KG1 (cell line): ENCODE measurements at places on chromosomes 3 and 15.
A peak's percentile ranks its signal among the peaks of the same experiment; 100 is the strongest.

DNA sequence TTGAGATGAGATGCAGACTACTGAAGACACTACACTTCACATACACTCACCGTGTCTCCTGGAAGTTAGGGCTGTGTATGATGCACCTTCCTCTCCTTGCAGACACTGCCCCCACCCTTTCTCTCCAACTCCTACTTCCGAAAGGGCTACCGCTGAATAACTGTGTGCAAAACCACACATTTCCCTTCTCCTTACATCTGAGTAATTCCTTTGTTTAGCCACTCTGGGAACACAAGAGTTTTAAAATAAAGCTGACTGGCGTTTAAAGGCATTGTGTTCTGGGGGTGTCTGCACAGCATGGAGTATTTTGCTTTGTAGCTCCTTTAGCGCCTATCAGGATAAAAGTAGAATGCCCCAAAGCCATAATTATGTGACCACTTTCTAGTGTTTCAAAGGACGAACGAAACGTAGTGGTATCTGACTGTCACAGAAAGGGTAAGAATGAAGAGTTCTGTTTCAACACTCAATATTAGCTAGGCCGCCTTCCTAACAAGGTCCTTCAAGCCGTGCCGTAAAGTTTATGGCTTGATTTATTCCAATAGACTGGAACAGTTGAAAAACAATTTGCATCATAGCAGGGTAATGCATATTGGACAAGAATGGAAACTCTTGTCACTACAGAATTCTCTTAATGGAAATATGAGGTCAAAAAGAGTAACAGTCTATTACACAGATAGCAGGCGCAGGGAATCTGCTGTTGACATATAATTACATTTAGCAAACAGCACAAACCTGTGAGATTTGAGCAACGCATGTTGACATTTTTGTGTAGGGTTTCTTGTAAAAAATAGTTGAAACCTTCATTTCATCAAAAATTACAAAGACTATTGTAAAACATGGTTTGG, 619.9 kb downstream of the FOXP1 start:
- no peak for DNase-seq

DNA sequence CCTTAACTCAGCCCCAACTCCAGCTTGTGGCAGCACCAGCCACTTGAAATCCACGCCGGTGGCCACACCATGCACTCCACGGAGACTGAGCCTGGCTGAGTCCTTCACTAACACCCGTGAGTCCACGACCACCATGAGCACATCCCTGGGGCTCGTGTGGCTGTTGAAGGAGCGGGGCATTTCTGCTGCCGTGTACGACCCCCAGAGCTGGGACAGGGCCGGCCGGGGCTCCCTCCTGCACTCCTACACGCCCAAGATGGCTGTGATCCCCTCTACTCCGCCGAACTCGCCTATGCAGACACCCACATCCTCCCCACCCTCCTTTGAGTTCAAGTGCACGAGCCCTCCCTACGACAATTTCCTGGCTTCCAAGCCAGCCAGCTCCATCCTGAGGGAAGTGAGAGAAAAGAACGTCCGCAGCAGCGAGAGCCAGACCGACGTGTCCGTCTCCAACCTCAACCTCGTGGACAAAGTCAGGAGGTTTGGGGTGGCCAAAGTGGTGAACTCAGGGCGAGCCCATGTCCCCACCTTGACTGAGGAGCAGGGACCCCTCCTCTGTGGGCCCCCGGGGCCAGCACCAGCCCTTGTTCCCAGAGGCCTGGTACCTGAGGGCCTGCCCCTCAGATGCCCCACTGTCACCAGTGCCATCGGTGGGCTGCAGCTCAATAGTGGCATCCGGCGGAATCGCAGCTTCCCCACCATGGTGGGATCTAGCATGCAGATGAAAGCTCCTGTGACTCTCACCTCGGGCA, 42.9 kb downstream of the CCK start:
- DNase-seq, result no peak

GRCh38 chr15:78368651-78369050, 28.5 kb downstream of the CRABP1 start:
- DNase-seq, result no peak

DNA sequence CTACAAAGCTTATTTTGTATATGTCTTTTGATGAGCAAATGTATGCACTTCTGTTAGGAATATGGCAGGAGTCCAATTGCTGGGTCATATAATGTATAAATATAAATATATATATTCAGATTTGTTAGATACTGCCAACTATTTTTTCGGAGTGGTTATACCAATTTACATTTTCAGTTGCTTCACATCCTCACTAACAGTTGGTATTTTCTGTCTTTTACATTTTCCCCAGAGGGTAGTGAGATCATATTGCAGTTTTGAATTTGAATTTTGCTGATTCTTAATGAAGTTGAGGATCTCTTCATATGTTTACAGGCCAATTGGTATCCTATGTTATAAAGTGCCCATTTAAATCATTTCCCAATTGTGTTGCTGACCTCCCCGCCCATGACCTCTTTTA, 139.0 kb upstream of the KCNMB2 start:
- DNase-seq, result no peak

DNA sequence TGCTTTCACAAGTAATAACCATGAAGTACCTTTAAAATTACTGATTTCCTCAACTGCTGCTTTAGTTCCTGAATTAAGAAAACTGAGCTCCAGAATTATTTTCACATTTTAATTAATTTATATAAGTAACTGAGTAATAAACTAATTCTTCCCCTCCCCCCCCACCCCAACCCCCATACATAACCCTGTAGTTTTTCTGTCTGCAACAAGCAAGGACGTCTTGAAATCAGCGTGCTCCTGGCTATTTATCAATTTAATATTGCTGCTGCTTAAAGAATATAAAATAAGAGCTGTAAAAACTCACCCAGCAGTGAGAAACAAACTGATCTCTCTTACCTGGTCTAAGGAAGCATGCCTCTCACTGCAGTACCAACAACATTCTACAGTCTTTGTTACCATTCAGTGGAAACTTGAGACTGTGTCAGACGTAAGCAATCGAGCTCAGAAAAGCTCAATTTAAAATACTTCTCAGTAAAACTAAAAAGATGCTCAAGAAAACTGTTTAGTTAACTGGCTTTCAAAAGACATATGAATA, 121.0 kb downstream of the TFDP2 start:
- peak; percentile 65 for DNase-seq

- DNase-seq, result no peak
These were observed 72.6 kb downstream of the NPTN start for GRCh38 chr15:73560501-73561117.

- no peak for DNase-seq
These were observed 12.7 kb upstream of the CFAP91 start for GRCh38 chr3:119690043-119690656.

DNA sequence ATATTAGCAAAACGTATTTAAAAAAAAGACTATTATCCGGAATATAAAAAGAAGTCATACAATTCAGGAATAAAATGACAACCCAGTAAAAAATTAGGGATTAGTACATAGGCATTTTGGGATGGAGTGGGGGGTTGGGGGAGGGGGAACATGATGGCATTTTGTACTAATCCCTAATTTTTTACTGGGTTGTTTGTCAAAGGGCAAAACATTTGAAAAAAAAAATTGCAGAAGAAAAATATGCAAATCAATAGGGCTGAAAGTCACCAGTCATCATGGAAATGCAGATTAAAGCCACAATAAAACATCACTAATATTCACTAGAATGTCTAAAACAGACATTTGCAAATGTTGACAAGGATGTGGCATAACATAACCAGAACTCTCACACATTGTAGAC, 82.5 kb downstream of the RPL22L1 start:
- no peak for DNase-seq

DNA sequence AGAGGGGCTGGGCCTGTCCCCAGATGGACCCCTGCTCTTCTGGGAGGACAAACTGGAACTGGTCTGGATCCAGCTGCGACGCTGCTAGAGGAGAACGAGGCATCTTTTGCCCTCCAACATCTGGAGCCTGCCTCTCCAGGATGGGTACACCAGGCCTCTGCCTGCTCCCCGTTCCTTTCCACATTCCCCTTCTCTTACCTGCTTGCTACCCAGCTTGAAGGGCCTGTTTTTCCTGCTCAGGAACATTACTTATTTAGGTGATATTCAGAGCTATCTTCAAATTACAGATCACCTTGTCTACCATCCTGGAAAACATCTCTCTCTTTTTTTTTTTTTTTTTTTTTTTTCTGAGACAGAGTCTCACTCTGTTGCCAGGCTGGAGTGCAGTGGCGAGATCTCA, 64.0 kb downstream of the CHRD start:
- DNase-seq, result no peak

DNA sequence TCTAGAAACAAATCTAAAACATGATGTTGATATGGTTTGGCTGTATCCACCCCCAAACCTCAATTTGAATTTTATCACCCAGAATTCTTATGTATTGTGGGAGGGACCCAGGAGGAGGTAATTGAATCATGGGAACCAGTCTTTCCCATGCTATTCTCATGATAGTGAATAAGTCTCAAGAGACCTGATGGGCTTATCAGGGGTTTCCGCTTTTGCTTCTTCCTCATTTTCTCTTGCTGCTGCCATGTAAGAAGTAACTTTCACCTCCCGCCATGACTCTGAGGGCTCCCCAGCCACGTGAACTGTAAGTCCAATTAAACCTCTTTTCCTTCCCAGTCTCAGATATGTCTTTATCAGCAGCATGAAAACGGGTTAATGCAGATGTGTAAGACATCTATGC, 232.7 kb upstream of the ONECUT1 start:
- no peak for DNase-seq

DNA sequence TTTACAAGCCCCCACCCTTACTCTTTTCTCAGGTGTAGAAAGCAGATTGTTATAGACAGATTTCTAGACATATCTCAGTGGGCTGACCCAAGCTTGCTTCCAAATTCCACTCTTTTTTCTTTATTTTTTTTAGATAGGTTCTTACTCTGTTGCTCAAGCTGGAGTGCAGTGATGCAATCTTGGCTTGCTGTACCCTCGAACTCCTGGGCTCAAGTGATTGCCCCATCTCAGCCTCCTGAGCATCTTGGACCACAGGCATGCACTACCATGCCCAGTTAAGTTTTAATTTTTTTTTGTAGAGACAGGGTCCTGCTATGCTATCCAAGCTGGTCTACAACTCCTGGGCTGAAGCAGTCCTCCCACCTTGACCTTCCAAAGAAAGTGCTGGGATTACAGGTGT, 53.5 kb upstream of the ADAMTS9 start:
- no peak for DNase-seq

GRCh38 chr15:33866101-33866737, 102.1 kb upstream of the CHRM5 start:
- DNase-seq, result no peak

DNA sequence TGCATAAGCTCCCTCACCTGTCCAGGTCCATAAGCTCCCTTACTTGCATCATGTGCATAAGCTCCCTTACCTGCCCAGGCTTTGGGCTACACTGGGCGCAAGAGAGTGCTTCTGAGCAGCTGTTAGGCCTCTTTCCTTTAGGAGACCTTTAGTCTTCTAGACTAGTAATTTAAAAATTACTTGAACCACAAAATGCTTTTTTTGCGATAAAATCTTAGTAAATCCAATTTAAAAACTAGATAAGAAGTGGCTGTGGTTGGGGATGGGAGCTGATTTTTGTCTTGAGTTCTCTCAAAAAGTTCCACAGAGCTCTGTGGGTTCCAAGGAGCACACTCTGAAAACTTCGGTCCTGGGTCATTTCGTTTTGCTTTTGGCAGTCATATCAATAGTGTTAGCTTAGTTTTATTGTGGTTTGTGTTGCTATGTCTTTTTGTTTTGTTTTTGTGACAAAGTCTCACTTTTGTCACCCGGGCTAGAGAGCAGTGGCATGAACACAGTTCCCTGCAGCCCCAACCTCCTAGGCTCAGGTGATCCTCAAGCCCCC, 6.7 kb downstream of the CEMIP start:
- DNase-seq, result no peak

- no peak for DNase-seq
These were observed 368.1 kb downstream of the ZPLD1 start for GRCh38 chr3:102802819-102803420.

- DNase-seq, result no peak
These were observed 14.4 kb downstream of the DAG1 start for GRCh38 chr3:49484471-49484870.

DNA sequence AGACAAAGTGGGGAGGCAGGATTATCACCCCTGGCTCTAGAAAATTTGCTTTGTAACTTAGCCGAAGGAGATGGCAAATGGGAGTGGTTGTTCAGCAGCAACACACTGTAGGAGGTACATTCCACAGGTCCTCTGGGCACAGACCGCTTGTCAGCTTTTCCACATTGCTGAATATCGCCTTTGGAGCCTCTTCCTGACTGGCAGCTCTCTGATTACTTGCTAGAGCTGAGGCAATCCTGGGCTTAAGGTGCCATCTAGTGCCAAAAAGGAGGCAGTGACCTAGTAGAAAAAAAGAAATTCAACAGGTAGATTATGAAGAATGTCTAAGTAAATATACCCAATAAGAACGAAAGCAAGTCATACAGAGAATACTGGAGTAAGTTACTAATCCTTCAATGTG, 13.1 kb upstream of the SCN5A start:
- DNase-seq, result no peak

DNA sequence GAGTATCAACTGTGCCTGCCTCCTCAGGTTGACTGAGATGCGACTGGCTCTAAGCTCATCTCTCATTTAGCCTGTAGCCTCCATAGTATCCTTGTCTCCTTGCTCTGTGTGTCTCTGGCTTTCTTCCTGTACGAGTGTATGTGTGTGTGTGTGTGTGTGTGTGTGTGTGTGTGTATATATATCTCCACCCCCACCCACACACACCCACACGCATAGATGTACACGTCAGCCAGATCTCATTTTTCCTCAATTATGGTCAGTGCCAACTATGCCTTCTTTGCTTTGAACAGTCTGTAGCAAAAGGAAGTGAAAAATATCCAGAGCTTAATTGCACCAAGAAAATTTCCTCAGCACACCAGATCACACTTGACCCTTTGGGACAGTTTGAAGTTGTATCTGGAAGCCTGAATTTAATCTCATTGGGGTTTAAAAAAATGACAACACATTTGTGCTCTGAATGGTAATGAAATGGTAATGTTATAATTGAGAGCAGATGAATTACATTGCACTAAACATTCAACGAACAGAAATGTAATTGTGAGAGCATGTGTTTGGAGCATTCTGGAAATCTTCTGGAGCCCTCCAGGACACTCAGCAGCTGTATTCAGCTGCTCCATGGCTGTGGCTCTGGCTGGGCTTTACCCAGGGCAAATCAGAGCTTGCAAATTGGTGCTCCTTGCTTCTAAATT, 63.6 kb downstream of the RYR3 start:
- DNase-seq, result no peak

GRCh38 chr15:78633348-78633747, 7.7 kb downstream of the CHRNB4 start:
- no peak for DNase-seq

DNA sequence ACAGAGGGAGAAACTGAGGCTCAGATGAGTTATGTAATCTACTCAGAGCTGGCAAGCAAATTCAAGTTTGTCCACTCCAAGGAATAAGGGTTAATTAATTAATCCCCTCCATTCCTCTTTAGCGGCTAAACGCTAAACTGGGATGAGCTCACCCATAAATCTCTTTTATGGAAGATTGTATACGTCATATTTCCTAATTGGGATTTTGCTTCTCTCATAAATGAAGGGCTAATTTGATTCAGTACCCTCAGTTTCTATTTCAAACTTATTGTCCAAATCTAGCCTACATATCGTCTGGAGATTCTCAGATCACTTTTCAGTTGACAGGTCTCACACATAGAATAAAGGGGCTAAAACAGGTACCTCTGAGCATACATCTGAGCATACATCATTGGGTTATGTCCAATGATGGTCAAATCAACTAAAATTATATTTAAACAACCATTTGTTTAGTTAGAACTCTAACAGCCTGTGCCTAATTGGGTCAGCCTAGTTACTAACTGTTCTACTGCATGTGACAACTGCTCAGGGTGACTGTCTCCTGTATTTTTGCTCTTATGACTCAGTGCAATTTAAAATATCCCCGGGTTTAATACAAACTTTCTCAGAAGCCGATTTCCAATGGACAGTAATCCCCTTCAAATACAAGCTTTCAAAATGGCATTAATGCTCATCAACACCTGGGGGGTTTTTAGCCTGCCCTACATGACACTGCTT, 57.6 kb upstream of the PLXND1 start:
- no peak for DNase-seq
